ENCODE measurements at places on chromosomes 1 and 21.

GRCh38 chr1:204103431-204103741, 30.5 kb downstream of the SOX13 start:
- no peak for DNase-seq

DNA sequence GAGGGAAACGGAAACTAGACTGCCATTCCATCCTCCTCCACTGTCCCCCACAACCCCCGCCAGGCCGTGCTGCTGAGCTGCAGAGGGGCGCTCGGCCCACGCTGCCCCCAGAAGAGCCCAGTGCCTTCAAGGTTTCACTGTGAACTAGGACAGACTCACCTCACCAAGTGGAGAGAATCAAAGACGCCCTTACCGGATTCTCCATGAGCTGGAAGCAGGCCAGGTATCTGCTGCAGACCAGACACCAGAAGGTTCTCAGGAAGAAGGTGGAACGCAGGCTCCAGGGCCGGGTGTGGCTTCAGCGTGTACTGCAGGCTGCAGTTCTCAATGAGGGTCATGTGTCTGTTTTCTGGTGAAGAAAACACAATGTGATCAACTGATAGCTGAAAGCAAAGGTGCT, 30.6 kb downstream of the NPHP4 start:
- DNase-seq = no peak

GRCh38 chr1:91889717-91890459, 3.9 kb upstream of the TGFBR3 start:
- DNase-seq = peak; percentile 92

- DNase-seq = no peak
Measured at GRCh38 chr1:9376430-9376829, 83.7 kb downstream of the SPSB1 start.

- no peak for DNase-seq
Measured at GRCh38 chr1:53420341-53420740, 38.9 kb upstream of the DMRTB1 start.

GRCh38 chr1:77282187-77282865, 507 bp downstream of the AK5 start:
- DNase-seq = no peak

GRCh38 chr1:36156329-36157114, 562 bp downstream of the MAP7D1 start:
- no peak for DNase-seq

DNA sequence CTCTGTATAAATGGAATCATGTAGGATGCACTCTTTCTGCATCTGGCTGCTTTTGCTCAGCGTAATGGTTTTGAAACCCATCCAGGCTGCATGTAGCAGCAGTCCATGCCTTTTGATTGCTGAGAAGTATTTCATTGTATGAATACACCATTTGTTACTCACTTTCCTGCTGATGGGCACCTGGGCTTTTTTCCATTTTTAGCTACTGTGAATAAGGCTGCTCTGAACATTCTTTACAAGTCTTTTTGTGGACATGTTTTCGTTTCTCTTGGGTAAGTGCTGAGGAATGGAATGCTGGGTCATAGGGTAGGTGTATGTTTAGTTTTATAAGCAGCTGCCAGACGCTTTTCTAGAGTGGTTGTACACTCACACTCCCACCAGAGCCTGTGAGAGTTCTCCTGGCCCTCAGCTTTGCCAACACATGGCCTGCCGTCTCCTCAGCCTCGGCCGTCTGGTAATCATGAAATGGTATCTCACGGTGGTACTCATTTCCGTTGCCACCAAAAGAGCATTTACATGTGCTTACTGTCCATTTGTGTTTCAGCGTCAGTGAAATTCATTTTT, 22.7 kb downstream of the SLX9 start:
- DNase-seq = peak; percentile 56

DNA sequence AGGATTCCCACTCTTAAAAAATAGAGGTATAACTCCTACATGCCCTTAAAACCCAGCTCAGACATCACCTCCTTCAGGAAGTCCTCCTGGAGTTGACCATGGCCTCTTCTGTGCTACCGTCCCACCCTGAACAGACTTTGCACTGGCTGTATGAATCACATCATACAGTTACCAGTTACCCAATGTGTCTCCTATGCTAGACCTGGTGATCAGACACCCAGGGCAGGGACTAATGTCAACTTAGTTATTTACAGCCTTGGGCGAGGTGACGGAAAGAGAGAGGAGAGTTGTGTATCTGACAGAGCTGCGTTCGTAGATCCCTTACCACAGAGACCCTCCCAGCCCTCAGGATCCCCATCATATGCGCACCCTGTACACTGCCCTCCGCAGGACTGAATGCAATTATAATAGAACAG, 72.7 kb downstream of the SLC66A1 start:
- DNase-seq = no peak

DNA sequence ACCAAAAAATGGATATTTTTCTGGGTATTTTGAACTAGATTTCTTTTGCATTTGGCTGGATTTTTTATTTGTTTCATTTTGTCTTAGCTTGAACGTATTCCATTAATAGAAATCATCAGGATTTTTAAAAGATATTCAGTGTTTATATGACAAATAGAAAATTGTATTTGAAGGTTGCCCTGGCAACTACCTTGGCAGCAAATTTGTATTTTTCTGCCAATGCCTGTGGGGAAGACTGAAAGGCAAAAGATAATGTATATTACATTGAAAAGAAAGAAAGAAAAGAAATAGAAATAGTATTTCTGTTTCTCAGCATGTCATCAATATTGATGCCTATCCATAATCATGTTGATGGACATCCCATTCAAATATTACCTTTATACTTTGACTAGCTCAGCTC, 16.8 kb downstream of the VCAM1 start:
- DNase-seq = no peak

- no peak for DNase-seq
Measured at GRCh38 chr1:37031429-37031828, 2.9 kb downstream of the GRIK3 start.

- no peak for DNase-seq
Measured at GRCh38 chr21:45986316-45987051, 4.9 kb downstream of the COL6A1 start.

GRCh38 chr21:35420656-35421055, 371.6 kb upstream of the RUNX1 start:
- DNase-seq = no peak

DNA sequence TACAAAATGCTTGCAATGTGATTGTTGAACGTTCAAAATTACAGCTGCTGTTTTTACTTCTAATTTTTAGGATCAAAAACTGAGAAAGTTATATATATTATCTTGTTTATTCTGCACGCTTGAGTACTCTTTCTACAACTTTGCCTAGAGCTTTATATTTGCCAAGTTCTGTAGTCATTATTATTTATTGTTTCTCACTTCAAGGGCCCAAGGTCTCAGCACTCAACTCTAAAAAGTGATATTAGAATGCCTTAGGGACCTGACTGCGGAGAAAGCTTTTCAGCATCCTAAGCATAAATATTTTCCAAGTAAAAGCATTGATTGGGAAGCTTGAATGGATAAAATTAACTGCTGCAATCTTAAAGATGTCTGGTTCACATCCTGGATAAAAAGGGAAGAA, 83.6 kb downstream of the UBE2U start:
- DNase-seq = no peak

- no peak for DNase-seq
Measured at GRCh38 chr1:36739703-36740289, 257.1 kb upstream of the CSF3R start.

DNA sequence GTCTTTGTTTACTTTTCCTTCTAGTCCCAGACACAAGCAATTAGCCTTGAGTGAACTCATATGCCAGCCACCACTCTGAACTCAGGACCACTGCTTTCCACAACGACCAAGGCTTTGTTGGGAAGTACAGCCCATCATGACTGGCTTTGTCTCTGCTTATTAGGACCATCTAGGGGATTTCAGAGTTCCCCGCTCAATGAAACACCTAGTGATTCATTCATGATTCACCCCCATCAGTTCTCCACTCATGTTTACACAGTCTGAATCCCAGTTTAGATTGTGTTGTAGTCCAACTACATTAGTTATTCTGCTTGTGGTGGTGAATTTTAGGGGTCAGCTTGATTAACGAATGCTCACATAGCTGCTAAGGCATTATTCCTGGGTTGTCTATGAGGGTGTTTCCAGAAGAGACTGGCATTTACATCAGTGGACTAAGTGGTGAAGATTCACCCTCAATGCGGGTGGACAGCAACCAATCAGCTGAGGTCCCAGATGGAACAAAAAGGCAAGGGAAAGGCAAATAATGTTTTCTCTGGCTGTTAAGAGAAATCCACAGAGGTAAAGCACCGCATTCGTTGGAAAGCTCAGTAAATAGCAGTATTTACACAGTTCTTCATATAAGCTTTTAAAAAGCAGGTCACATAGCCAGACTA, 122.7 kb downstream of the RGS21 start:
- DNase-seq = peak; percentile 91

DNA sequence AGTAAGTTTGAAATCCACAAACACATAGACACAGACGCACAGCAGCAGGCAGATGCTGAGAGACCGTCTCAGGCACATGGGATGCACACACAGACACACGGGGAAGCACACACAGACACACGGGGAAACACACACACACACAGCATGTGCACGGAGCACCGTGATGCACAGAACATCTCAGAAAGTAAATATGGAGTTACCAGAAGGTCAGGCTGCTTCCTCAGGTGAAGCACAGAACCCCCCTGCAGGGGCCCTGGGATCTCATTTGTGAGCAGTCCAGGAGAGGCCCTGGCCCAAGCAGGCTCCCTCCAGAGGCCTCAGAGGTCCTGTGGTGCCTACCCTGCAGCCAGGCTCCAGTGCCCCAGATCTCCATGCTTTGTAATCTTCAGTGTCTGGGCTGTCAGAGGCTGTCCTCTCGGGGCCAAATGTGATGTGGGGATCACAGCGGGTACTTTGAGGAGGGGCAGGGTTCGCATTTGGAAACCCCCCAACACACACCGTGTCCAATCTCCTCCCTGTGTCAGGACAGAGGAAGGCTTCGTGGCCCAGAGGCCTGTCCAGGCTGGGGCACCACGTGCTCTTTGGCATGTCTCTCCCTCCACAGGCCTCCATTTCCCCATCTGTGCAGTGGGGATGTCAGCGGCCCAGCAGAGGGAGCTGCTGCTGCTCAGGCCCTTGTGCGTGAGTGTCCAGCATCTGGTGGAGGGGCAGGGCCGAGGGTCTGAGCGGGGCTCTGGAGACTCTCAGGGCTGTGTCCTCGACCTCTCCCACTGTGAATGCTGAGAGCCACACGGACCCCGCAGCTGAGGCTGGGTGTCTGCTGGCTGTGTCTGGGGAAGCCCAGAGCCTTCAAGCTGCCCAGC, 23.0 kb upstream of the PRSS38 start:
- no peak for DNase-seq

GRCh38 chr1:38253314-38253713, 206.7 kb upstream of the POU3F1 start:
- DNase-seq = no peak

DNA sequence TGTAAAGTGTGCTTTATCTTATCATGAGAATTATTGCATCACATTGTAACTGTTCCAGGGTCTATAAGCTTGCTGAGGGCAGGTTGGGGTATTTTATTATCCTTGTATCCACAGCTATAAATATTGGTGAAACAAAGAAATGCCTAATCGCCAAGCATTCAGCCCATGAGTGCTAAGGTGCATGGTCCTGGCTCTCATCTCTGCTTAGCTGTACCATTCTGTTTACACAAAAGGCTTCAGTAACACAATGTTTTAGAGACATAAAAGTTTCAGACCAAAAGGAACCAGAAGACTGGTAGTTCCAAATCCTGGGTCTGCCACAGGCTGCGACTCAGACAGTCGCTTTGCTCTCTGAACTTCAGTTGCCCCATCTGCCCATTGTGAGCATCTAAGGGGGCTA, 99.6 kb upstream of the C8B start:
- no peak for DNase-seq

GRCh38 chr1:230753586-230754251, 6.5 kb downstream of the CAPN9 start:
- DNase-seq = no peak

- DNase-seq = peak; percentile 48
Measured at GRCh38 chr1:217534566-217534965, 96.3 kb downstream of the GPATCH2 start.

DNA sequence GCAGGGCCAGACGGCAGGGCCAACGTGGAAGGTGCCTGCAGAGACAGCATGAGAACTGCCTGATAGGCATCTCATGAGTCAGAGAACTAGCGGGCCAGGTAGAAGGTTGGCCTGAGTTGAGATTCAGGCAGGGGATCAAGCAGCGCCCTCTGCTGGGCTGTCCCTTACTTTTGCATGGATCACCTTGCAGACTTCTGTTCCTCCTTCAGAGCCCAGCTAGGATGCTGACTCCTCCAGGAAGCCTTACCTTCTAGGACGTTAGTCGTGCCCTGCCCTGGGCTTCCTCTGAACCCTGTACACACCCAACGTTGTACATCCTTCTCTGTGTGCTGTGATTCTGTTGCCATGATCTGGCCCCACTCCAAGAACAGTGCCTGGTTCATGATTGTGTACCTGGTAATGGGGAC, 231.3 kb upstream of the VAMP3 start:
- DNase-seq = peak; percentile 73

DNA sequence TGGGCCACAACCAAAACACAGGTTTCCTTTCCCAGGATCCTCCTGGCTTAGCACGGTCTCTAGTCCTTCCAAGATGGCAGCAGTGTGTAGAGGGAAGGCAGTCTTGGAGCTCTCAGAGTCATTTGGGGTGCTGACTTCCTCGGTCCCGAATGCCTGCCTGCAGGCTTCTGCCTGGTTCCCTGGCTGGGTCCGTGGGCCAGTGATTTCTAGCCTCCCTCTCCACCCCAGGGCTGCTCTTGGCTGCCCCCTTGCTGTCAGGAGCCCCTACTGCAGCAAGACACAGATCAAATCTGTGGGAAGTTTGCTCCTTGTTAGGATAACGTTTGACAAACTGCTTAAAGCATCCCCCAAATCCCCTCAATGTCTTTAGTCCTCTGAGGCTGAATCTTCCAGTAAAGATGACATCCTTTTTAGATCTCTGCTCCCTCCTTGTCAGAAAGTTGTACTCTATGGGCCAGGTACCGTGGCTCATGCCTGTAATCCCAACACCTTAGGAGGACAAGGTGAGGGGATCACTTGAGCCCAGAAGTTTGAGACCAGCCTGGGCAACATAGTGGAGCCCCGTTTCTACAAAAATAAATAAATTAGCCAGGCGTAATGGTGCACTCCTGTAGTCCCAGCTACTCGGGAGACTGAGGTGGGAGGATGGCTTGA, 272.5 kb downstream of the RRAGC start:
- DNase-seq = no peak

DNA sequence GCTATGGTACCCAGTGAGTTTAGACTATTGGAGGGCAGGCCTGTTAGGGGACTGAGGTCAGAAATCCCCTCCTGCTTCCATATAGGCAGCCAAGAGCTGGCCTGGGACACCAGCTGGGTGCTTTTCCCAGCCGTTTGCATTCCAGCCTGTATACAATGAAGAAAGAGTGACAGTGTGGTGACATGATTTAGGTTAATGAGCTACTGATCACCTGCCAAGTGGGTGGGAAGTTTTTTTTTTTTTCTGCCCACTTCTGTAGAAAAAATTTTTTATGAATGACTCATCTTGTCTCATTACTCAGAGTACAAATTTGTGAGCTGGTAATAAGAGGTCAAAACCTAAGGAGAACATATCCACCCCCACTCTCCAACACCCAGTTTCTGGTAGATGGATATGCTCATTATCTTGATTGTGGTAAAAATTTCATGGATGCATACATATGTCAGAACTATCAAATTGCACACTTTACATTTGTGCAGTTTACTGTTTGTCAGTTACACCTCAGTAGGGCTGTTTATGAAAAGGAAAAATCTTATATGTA, 16.4 kb upstream of the CGN start:
- DNase-seq = peak; percentile 93
